GM23338 (cell line): ENCODE measurements at places on chromosomes 5 and 9. TPM values are rescaled to one million over a fixed set of nuclear protein-coding genes. Genes with fewer than 3 reads are reported as not detected.

DNA sequence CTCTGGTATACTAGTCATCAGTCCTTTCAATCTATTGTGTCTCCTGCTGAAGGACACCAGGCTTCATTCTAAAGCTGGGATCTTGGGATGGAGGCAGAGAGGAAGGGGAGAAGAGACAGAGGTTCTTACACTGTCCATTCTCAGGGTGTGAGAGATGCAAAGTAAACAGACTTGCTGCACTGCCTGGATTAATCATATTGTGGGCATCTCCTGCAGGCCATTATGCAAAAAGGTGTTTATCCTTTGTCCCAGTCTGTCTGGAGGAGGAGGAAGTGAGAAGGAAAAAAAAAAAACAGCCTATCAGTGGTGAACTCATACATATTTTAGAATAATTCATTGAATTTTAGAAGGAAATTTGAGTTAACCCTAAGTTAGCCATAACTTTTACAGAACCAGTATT, 92.9 kb upstream of the TNPO1 start:
- no peak overlapping the region for H3K4me3 ChIP-seq
- no peaks in the 10 kb centered on the region for H3K4me1 ChIP-seq
- no peak overlapping the region for H3K27ac ChIP-seq
- no peaks in the 10 kb centered on the region for H3K36me3 ChIP-seq

GRCh38 chr5:133895979-133896845, 72.2 kb downstream of the C5orf15 start:
- H3K36me3 ChIP-seq, result no peaks in the 10 kb centered on the region
- no peak for DNase-seq
- H3K4me1 ChIP-seq, result no peaks in the 10 kb centered on the region
- H3K27ac ChIP-seq, result no peak overlapping the region
- no peak overlapping the region for H3K4me3 ChIP-seq
- no peaks in the 10 kb centered on the region for H3K27me3 ChIP-seq

GRCh38 chr5:5537426-5537825, 114.9 kb downstream of the ICE1 start:
- H3K27ac ChIP-seq, result no peak overlapping the region
- peaks cover 4% of the 10 kb centered on the region for H3K4me1 ChIP-seq
- H3K4me3 ChIP-seq, result no peak overlapping the region
- no peaks in the 10 kb centered on the region for H3K27me3 ChIP-seq
- H3K36me3 ChIP-seq, result no peaks in the 10 kb centered on the region

SLC6A7 gene
- not detected in 2 replicates for total RNA-seq

PCDHGC5 gene
- total RNA-seq, result 0.54 and 1.5 TPM in 2 replicates

TMEM174 gene
- not detected in 2 replicates for total RNA-seq
